ENCODE measurements at places on chromosomes 13 and 19.
A peak's percentile ranks its signal among the peaks of the same experiment; 100 is the strongest.

GRCh38 chr19:23999821-24000610 is 85.3 kb downstream of the ZNF726 start:
- no peak for DNase-seq

DNA sequence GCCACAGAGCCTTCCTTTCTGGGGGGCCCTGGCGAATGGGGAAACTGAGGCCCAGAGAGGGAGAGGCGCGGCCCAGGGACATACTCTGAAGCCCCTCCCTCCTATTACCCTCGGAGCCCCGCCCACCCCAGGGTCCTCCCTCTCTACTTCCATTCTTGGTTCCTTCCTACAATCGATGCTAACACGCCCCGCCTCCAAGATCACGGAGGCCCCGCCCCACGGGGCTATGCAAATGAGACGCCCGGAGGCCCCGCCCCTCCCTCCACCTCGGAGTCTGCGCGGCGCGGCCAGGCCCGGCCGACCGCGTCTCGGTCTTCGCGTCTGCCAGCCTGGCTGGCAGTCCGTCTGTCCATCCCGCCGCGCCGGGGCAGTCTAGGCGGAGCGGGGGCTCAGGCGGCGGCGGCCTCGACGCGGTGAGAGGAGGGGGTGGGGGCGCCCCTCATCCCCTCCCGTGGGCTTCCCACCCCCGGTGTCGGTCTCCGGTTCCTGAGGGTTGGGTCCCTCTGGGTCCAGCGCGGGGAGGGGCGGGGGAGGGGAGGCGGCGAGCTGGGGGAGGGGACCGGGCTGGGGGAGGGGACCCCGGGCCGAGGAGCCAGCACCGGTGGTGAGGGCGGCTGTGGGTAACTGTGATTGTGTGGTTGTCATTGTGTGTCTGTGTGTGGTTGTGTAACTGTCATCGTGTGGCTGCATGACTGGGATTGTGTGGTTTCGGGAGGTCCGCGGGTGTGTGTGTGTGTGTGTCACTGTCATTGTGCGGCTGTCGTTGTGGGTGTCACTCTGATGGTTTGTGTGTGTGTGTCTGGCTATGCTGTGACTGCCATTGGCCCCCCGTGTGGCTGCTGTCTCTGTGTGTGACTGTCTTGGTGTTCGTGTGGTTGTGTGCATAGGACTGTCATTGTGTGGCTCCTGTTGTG is at the start of gene PLPPR2:
PLPPR2 (plus strand) TSS at position 273 of the 914 bp plus-strand sequence. CDS start 2,242 bp downstream, outside the sequence.
- DNase-seq = peak; percentile 97

DNA sequence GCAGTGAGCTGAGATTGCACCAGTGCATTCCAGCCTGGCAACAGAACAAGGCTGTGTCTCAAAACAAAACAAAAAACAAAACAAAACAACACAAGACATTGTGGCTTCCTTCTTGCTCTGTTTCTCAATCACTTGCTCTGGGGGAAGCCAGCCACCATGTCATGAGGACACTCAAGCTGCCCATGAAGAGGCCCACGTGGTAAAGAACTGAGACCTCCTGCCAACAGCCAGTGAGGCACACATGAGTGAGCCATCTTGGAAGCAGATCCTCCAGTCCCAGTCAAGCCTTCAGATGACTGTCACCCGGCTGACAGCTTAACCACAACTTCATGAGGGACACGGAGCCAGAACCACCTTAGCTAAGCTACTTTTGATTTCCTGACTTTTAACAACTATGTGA is 25.2 kb downstream of the CPT1C start:
- DNase-seq = no peak

DNA sequence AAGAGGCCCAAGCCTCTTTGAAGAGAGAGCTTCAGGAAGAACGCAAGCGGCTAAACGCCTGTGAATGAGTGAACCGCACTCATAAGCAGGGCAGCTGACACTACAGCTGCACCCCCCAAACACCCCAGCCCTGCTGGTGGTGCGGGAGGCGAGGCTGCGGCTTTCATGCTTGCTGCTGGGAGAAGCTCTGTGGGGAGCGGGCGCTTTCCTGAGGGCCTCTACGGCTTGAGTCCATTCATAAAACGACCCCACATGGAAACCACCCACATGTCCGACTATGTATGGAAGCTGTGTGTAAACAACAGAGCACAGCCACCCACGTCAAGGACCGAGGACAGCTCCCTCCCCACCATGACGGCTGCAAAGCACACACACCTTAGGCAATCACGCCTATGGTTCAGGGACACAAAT is 5.5 kb downstream of the AP3D1 start:
- no peak for DNase-seq

DNA sequence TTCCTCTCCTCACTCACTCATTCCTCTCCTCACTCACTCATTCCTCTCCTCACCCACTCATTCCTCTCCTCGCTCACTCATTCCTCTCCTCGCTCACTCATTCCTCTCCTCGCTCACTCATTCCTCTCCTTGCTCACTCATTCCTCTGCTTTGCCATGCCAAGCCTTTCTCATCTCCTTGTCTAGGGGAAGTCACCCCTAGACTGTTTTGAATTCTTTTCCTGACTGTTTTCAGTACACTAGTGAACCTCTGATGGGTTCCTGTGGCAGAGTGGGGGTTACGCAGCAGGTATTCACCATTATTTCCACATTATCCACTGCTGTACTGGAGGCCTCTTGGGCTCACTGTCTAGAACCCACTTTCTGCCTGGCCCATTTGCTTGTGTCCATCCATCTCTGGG is 1.2 kb downstream of the CYP4F8 start:
- no peak for DNase-seq

- no peak for DNase-seq
These were observed 96.7 kb upstream of the TRPC4 start for GRCh38 chr13:37966266-37966665.

DNA sequence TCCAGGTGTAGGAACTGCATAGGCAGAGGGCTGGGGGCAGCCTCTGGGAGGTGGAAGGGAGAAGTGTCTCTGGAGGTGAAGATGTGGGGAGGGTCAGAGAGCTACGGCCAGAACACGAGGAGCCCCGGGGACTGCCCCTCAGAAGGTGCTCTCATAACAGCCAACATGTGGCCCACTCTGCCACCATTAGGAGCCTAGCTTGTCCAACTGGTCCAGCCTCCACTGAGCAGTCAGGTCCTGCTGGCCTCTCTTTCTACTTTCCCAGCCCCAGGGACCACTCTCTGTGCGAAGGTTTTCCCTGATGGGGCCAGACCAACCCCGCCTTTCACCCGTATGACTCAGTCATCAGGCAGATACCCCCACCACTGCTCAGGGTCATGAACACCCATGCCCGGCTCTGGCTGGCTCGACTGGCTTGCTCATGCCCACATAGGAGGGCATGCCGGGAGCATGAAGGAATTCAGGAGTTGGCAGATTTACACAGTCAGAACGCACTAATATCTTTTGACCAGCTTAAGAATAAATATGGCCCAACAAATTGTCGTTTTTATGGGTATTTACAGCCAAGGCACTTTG is 37.5 kb upstream of the C19orf12 start:
- DNase-seq = no peak

- no peak for DNase-seq
These were observed 4.4 kb downstream of the PLEKHJ1 start for GRCh38 chr19:2231621-2232221.

DNA sequence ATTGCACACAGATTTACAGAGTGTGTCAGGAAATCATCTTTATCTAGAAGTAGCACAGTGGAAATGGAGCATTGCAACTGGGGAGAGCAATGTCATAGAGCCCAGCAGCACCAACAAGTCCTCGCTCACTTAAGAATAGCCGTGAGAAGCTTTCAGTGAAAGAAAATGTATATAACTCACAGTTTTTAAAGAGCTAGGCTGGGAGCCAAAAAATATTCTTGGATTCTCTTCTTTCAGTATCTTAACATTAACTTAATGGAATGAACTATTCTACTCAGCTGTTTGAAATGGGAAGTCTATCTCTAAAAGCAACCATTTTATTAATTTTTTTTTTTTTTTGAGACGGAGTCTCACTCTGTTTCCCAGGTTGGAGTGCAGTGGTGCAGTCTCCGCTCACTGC is 329.6 kb downstream of the COG6 start:
- DNase-seq = no peak

DNA sequence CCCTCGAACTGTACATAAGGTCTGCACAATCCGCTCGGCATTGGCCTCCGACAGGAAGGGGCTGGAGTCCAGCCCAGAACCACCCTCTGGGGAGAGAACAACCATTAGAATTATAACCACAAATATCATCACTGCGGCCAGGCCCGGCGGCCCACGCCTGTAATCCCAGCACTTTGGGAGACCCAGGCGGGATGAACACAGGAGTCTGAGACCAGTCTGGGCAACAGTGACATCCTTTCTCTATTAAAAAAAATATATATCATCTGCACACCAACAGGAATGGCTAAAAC is 11.4 kb downstream of the COQ8B start:
- peak; percentile 72 for DNase-seq

DNA sequence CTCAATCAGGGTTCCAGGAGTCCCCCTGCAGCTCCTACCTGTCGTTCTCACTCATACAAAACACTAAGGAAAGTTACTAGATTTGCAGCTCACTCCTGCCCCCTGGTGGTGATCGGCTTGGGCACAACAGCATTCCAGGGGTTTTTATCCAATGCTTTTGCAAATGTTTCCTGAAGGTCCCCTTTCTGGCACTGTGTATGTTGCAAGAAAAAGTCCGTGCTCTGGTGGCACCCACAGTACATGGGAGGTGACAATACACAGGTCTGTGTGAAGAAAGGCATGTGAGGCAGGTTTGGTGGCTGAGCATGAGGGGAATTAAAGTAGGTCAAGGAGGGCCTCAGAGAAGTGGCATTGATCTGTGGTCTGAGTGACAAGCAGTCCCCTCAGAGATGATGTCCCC is 8.6 kb upstream of the TYK2 start:
- DNase-seq = peak; percentile 93

GRCh38 chr13:110536006-110536693 is 25.4 kb downstream of the RAB20 start:
- no peak for DNase-seq

DNA sequence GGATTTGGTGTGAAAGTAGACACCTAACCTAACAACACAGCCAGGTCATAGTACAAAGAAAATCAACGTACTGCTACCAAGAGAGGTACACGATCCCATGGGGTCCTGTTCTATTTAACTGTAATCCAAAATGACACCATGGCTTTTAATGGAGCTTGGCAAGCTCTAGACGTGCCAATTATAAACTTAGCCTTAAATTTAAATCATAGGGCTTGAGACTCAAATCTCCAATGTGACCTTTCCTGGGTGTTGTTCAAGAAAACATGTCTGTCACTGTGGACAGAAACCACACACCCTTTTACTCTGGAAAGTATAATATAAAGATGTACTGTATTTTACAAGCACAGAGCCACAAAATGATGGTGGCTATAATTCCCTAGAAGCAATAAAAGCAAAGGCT is 299.3 kb downstream of the ENOX1 start:
- no peak for DNase-seq

All from left ventricle myocardium superior (tissue), 1 donor.